ENCODE measurements at places on chromosomes 12 and 14.

- DNase-seq: no peak
Measured at GRCh38 chr14:53915364-53916014, 41.1 kb downstream of the BMP4 start.

DNA sequence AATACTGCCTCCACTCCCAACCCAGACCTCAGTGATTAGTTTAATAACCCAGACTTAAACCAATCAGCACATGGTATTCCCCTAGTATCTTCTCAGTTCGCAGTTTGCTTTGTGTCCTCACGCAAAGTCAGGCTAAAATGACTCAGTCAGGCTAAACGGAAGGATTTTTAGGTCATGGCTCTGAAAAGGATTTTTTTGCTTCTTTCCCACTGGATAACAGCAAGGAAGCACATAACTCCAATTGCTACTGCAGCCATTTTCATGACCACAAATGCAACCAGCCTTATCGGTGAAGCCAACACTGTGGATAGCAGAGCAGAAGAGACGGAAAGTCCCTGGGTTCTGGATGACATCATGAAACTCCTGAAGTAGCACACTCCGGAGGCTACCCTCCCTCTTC is 67.7 kb downstream of the ZC3H14 start:
- peak; percentile 19 for DNase-seq

DNA sequence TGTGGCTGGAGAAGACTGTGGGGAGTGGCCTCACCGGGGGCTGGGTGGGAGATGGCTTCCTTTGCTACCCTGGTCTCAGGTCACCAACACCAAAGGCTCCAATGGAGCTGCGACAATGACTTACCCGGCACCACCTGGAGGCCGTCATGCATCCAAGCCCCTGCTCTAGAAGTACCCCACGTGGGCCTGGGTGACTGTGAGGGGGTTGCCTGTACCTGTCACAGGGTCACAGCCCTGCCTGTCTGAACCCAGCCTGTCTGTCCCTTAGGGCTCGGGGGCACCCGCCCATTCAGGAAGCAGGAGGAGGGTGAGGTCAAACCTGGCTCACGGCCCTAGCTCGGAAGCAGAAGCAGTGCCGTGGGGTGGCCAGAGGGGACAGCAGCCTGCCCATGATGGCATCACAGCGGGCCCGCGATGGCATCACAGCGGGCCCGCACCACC is 18.9 kb downstream of the ABCB9 start:
- DNase-seq: no peak

DNA sequence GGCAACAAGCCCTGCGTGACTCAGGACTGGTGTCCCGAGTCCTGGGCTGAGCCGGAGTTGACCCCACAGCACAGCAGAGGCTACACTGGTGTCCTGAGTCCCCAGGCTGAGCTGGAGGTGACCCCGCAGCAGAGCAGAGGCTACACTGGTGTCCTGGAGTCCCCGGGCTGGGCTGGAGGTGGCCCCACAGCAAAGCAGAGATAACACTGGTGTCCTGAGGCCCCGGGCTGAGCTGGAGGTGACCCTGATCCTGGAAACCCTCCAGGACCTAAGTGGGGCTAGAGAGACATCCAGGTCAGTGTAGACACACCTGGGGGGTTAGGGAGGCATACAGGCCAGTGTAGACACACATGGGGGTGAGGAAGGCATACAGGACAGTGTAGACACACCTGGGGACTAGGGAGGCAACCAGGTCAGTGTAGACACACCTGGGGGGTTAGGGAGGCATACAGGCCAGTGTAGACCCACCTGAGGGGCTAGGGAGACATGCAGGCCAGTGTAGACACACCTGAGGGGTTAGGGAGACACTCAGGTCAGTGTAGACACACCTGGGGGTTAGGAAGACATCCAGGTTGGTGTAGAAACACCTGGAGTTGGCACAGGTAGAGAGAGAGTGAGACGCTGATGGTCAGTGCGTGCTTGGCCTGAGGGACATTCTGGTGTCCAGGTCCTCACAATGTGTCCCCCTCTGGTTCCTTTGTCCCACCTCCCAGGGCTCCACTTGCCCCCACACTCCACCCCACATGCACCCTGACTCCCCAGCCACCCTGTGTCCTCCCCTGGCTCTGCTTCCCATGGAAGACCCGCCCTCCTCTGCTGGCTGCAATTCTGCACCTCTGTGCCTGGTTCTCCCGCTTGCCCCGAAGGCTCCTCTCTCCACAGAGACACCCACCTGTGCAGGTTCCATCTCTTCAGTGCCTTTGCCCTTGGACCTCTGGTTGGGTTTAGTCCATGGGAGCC is 321.6 kb upstream of the SFSWAP start:
- no peak for DNase-seq

GRCh38 chr12:101806265-101806664 is 24.5 kb downstream of the GNPTAB start:
- DNase-seq: no peak

DNA sequence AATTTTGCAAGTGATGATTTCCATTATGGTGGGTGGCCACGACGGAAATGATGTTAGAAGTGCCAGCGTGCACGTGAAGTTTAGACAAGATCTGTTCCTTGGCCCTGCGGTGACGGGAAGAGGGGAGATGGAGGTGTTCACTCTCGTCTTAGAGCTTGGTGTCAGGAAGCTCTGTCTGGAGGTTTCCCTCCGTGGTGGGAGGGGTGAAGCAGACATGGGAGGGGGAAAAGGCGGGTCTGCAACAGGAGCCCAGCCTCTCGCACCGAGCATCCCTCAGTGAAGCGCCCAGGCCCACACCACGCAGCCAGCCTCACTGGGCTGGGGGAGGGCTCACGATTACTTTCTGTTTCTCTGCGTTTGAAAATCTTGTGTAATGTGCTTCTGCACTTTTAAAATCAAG is 26.3 kb downstream of the EML1 start:
- no peak for DNase-seq

GRCh38 chr14:59698793-59699192 is 122.2 kb upstream of the CCDC175 start:
- no peak for DNase-seq

DNA sequence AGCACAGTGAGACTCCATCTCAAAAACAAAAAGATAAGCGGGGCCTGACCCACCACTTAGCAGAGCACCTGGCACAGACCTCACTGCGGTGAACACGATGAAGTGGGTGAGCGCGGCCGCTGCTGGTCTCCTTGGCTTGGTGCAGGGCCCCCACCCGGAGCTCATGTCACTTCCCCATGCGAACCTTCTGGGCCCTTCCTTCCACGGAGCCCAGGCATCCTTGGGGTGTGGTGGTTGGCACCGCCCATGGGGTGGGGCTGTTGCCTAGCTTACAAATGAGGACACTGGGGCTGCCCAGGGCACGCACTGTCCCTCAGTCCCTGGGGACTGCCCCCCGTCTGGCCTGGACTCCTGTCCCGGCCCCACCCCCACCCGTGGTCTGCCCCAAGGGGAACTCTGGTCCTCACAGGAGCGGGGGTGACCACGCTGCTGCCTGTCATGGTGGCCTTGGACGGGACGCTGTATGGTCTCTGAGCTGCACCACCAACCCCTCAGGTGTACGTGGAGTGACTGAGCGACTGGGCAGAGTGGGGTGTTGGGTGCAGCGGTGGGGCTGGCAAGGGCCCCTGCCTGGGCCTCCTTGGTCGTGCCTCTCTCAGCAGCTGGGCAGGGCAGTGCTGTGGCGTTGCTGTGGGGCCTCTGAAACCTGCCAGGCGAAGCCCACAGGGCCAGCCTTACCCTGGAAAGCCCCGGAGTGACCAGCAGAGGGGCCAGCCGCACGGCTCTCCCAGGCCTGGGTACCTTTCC is 15.3 kb downstream of the FBRSL1 start:
- no peak for DNase-seq

GRCh38 chr12:20210621-20211215 is 157.6 kb upstream of the PDE3A start:
- no peak for DNase-seq

DNA sequence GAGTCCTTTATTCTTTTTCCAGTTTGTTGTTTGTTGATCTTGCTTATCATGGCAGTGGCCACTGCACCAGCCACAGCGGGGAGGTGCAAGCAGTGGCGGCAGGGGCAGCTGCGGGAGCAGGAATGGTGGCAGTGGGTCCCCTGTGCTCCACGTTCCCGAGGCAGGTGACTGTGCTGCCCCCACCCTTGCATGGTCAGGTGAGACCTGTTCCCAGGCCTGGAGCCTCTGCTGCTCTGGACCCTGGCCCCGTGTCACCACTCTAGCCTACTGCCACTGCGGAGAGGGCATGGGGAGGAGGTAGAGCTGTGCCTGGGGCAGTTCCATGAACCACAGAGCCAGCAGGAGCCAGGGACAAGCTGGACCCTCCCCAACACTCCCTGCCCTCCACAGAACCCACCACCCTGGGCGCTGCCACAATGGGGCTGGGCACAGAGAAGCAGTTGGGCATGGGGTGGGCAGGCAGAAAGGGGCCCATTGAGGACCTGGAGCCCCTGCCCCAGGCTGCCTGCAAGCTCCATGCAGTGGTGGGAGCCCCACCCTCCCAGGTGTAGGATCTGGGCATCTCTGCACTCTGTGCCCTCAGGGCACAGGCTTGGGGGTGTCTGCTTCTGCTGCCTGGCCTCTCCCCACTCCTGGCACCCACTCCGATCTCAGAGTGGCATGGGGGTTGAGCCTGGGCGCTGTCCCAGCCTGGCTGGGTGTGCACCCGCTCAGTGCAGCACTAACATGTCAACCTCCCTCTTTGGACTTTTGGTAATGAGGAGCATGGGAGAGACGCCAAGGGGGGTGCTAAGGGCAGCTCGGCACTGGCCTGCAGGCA is 23.1 kb upstream of the WDR20 start:
- no peak for DNase-seq

GRCh38 chr12:53097207-53097563 is 282 bp upstream of the IGFBP6 start:
- DNase-seq: no peak

DNA sequence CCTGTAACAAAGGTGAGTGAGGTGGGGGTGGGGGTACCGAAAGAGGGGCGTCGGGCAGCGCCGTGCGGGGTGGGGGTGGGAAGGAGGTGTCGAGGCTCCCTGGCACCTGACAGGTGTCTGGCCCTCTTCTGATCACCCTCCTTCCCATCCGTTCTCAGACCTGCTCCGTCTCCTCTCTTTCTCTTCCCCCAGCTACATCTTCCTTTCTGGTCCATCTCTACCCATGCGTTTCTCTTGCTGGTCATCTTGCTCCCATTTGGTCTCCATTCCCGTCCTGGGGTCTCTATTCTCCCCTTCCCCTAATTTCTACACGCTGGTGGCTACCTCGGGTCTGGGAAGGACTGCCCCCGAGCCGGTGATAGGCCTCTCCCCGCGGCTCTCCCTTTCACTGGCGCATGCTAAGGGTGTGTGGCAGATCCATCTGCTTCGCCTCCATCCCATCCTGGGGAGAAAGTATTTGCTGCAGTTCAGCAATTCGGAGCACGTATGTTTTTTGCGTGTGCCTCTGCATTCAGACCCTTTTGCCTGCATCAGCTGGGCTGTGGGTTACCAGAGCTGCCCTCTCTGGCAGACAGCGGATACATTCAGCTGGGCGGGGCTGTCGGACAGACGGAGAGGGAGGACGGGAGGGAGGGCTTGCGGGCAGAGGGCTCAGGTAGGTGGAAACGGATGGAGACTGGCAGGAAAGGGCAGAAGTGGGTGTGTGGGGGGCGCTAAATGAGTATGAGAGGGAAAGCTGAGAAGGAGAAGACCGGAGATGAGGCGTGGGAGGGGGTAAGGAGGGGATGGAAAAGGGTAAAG is 730 bp downstream of the CLSTN3 start:
- no peak for DNase-seq

- no peak for DNase-seq
Measured at GRCh38 chr12:62292761-62293344, 32.6 kb downstream of the USP15 start.

GRCh38 chr14:69151458-69152180 is 1.3 kb downstream of the DCAF5 start:
- DNase-seq: no peak

GRCh38 chr12:32178341-32179010 is 71.8 kb downstream of the BICD1 start:
- no peak for DNase-seq

DNA sequence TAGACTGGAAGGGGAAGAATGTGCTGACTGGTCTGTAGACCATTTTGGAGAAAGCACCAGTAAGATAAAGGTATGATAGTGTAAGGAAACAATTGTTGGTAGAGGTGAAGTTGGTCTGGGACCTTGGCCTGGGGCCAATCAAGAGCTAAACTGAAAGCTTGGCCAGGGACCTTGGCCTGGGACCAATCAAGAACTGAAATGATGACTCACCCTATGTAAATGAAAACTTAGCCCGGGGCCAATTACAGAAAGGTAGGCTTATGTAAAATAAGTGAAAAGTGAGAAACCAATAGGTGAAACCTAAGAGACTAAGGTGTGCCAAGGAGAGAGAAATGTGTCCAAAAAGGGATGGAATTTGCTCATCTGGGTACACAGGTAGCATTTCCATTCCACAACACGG is 776.0 kb downstream of the C12orf50 start:
- no peak for DNase-seq

DNA sequence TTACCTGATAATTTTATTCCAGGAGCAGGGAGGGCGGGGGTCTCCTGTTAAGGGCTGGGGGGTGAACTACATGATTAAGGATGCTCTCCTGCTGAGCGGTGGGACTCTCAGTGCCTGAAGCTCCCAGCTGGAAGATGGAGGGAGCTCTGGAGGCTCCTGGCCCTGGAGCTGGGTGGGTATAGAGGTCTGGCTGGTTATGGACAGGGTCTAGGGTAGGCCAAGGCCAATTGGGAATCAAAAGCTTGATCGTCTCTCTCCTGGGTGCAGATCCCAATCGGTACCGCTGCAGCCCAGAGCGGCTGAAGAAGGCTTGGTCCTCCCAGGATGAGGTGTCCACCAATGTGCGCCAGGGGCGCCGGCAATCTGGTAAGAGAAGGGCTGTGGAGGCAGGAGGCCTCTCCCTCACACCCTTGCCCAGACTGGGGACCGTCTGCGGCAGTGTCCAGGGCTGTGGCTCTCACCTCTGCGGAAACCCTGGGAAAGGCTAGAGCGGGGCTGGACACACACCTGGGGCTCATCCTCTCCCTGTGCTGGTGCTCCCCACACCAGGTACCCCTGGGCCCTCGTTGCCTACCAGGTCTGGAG is 28.4 kb downstream of the PLEKHG3 start:
- no peak for DNase-seq

- DNase-seq: no peak
Measured at GRCh38 chr14:99138999-99139865, 132.8 kb downstream of the BCL11B start.

GRCh38 chr14:103693515-103693914 is 21.7 kb downstream of the XRCC3 start:
- DNase-seq: no peak

GRCh38 chr14:25044106-25044698 is 5.7 kb downstream of the STXBP6 start:
- DNase-seq: no peak

DNA sequence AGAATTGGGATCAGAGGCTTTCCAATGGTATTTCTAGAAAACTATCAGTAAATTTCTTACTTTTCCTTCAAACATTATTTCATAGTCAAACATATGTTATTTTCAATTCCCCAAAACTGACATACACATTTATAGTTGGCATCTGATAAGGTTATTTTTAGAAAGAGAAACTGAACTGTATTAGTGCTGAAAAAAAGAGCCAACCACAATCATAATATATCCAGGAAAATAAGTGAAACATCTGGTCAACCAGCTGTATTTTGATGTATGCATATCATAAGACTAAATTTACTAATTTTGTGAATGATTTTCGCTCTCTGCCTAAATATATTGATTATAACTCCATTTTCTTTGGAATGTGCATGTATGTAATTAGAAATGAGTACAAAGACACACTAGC is 554.2 kb downstream of the FLRT2 start:
- DNase-seq: no peak
